ENCODE measurements at places on chromosomes 6 and 20.

GRCh38 chr6:5906340-5906670 lies 100.4 kb downstream of the NRN1 start:
- no peak for DNase-seq

- no peak for DNase-seq
Measured at GRCh38 chr20:38303908-38304379, at the start of gene BPI. TSS of gene BPI (plus strand) at chr20:38304156. CDS start at chr20:38304224, 68 bp downstream.

DNA sequence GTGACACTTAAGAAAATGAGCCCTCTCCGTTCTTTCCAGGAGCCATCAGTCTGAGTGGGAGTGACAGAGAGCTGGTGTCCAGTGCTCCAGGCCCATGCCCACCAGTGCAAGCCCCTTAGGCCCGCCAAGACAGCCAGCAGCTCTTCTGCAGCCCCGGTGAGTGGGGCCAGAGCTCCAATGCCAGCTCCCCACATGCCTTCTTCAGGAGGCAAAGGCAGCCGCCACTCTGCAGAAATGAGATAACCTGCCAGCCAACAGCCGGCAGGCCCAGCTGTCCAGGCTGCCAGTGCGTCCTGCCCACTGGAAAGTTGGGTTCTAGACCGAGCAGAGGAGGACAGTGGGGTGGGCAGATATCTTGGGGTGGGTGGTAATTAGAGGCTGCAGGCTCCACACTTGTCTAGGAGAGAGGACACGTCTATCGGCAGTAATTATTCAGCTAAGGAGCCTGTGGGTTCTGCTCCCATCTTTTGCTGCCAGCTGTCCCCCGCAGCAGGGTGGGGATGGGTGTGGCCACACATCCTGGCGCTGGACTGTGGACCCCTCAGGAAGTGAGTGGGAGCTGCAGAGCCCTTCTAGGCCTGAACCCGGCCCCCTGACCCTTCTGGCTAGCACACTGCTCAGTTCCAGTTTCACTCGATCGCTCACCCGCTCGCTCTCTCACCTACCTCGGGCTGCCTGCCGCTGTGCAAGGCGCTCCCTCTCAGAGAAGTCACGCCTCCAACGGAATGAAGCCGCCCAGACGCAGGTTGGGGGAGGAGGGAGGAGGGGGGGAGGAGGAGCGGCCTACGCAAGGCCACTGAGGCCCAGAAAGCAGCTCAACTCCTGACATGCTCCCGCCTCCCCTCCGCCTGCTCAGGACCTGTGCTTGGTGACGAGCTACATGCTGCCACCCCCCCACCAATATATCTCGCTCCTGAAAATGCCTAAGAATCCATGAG lies 3.6 kb downstream of the GRM4 start:
- DNase-seq = no peak

GRCh38 chr6:140276719-140277118 lies 902.3 kb upstream of the CITED2 start:
- no peak for DNase-seq

GRCh38 chr6:105495515-105495914 lies 92.6 kb upstream of the PREP start:
- DNase-seq = no peak

DNA sequence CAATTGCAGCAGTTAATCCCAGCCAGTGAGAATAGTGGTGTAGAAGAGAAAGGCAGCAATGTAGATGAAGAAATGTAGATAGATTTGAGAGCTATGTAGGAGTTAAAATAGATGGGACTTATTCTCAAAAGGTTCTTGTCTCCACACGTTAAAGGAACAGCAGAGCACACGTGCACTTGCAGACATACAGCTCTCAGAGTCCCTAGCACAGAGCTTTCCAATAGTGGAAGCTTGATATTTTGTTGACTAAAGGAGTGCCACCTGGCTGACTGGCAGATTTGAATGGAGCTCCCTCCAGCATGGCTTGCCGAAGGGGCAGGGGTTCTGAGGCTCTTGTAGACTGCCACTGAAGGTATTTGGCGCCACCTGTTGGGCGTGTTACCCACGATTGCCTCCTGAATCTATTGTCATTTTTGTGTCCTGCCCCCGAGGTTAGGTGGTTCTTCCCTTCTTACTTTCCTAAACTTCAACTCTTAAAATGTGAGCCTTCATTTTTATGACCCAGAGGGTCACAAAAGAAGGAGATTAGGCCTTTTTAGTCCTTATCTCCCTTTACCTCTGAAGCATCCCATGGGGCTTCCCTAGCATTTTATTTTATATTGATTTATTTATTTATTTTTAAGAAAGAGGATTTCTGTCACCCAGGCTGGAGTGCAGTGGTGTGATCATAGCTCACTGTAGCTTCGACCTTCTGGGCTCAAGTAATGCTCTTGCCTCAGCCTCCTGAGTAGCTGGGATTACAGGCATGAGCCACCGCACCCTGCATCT lies 16.4 kb downstream of the BRD2 start:
- peak; percentile 53 for DNase-seq

- DNase-seq = no peak
Measured at GRCh38 chr6:73152556-73152955, 72.7 kb downstream of the KHDC1L start.

DNA sequence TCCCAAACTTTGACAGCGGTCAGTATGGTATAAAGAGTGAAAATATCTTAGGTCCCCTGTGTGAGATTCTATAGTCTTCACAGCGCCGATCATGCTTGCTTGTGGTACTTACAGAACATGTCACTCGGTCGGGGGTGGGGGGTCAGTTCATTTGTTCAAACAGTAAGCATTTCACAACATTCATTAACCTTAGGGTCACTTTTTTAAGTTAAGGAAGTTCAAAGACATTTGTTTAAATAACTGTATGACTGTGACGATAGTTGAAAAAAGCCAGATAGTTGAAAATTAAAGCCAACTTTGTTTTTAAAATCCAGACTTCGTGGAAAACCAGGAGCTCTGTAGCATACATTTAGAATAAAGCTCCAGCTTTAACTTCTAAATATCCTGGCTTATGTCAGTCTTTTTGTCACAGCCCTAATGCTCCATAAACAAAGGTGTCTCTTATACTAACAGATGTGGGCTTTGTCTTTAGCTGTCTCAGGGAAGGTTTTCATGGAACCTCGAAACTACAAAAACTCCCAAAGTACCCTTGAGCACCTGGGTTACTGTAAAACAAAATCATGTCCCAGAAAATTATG lies 57.9 kb upstream of the PHACTR2 start:
- no peak for DNase-seq

DNA sequence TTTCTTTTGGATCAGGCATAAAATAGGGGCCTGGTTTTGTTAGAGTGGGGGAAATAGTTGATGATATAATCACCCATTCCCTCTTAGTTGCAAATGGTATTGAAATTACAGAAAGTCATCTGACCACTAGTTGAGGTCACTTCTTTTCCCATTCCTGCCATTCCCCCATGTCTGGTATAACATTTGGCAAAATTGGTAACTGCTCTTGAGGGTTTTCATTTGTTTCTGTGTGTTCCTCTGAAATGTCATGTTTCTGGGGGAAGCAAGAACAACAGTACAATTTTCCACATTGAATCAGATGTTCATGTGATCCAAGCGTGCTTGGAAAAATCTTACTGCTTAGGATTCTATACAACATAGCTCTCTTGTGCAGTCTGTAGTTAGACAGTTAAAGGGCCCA lies 7.3 kb downstream of the AIG1 start:
- no peak for DNase-seq

- no peak for DNase-seq
Measured at GRCh38 chr20:33437141-33437911, 6.2 kb downstream of the SNTA1 start.

DNA sequence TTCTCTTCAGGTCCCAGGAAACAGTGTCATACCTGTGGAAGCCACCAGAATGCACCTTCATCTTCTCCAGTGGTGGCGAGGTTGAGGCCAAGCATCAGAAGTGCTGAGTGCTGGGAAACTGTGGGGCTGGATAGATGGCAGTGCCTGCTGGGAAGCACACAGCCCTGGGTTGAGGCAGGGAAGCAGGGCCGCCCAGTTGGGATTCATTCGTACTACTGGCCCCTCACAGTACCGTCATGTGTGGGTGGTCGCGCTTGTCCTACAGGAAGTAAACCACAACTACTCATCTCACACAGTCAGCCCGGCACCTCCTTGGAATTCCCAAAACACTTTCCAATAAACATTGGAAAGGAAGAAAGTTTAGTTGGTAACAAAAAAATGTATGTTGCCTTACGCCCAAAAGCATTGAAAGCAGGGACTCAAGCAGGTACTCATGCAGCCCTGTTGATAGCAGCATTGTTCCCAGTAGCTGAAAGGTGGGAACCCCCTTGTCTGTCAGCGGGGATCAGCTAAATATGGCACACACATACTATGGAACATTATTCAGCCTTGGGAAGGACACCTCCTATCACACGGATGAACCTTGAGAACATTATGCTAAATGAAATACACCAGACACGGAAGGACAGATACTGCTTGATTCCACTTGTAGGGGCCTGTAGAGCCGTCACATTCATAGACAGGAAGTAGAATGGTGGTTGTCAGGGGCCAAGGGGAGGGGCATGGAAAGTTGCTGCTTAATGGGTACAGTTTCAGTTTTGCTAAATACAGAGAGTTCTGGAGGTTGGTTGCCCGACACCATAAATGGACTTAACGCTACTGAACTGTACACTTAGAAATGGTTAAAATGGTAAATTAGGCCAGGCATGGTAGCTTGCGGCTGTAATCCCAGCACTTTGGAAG lies 162.7 kb downstream of the MTHFD1L start:
- DNase-seq = no peak

- no peak for DNase-seq
Measured at GRCh38 chr6:62904687-62905086, 306.6 kb upstream of the FKBP1C start.

- no peak for DNase-seq
Measured at GRCh38 chr20:57682184-57683101, 27.4 kb downstream of the PMEPA1 start.

DNA sequence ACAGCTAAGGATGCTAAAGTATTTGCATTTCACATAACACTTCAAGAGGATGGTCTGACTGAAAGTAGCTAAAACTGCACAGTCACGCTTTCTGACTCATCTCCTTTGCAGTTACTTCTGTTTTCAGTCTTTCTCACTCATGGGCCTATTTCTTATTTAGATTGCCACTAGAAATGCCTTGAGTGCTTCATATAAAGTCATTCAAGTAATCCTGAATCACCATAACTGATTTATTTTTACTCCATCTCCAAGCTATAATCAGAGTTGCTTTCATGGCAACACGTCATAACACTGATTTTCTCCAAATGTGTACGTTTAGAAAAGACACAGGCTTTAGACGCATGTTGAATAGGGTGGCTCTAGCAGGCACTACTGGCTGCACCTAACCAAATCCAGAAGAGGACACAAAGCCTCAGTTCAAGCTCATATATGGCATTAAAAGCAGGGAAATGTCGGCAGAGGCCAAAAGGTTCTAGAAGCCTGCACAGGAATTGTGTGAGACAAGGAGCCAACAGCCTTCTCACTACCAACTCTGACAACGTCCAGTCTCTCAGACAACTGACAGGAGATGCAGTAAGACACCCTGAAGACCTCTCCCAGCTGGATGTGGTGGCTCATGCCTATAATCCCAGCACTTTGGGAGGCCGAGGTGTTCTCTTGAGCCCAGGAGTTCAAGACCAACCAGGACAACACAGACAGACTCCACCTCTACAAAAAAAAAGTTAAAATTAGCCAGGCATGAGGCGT lies 64.1 kb upstream of the BEND6 start:
- DNase-seq = peak; percentile 88

GRCh38 chr6:80214436-80215022 lies 108.1 kb downstream of the BCKDHB start:
- no peak for DNase-seq

DNA sequence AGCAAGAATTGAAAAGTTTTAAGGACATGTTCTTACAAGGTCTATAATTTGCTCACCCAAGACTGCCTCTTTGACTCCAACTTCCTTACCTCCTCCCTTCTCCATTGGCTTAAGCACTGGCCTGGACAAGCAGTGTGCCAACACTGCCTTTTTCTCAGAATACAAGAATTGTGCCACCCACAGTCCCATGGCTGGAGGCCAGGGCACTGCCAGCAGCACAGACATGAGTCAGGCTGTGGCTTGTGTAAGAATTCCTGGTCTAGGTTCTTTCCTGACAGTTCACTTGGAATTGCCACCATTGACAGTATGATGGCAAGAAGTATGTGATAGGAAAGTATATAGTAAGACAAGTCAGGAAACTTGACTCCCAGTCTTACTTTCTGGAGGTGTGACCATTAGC lies 202.7 kb upstream of the MARCKS start:
- no peak for DNase-seq

DNA sequence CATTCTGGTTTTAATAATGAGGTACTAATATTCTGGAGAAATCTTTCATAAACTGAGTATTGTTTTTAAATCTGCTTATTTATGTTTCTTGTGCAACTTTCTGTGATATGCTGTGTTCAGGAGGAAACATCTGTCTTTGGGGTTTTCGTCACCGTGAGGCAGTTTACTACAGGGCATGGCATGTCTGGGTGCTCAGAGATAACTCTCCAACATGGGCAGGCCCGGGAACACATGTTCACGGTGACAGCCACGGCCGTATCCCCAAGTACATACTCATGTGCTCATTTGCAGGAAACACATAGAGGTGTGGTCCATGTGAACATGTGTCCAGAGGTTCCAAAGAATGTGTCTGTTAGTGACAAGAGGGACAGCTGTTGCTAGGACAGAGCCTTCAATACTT lies 62.1 kb upstream of the CNKSR3 start:
- no peak for DNase-seq

DNA sequence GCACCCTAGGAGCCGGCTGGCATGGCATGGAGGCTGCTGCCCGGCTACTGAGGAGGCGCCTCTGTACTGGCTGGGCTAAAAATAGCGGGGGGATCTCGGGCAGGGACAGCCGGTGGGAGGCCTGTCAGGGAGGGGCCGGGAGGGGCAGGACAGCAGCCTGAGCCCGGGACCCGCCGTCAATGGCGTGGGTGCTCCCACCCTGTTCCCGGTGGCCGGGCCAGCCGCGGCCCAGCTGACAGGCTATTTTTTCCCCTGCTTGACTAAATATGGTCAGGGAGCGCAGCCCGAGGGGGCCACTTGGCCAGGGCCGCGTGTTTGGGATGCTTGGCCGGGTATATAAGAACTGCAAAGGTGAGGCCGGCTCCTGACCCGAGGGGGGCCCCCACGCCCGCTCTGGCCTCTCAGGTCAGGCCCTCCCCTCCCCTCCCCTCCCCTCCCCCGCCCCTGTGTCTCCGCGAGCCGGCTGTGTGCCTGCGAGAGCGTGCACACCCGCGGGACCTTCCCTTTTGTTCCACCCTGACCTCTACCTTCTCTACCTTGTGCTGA lies 74.4 kb upstream of the GATA5 start:
- DNase-seq = no peak

GRCh38 chr6:139344186-139344963 lies 30.1 kb downstream of the CITED2 start:
- DNase-seq = no peak

- no peak for DNase-seq
Measured at GRCh38 chr6:150027806-150028565, 2.7 kb upstream of the RAET1L start.

- no peak for DNase-seq
Measured at GRCh38 chr6:42099340-42100028, 42.9 kb downstream of the C6orf132 start.

DNA sequence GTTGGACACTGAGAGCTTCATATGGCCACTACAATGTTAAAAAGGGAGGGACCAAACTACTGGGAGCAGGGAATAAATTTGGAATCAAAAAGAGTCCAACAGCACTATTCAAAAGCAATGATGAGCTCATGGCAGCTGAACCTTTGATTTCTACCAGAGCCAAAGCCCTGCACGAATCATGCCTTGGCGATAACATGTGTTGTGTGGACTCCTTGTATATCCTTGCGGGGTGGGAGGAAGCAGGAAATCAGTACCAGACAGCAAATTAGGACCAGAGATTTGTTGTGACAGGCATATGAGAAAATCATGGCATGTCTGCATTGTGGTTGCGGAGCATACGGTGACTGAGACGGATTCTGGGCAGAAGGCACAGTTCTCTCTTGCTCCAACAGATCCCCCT lies 85.6 kb upstream of the EMILIN3 start:
- no peak for DNase-seq

GRCh38 chr6:37004044-37004980 lies 1.1 kb upstream of the FGD2 start:
- DNase-seq = no peak
